ENCODE measurements at places on chromosomes 16 and 17.

GRCh38 chr17:7258731-7259554 is 3.3 kb downstream of the CLDN7 start:
- DNase-seq, result peak; percentile 77

GRCh38 chr17:42313773-42314566 is 25.7 kb downstream of the STAT5A start:
- no peak for DNase-seq

DNA sequence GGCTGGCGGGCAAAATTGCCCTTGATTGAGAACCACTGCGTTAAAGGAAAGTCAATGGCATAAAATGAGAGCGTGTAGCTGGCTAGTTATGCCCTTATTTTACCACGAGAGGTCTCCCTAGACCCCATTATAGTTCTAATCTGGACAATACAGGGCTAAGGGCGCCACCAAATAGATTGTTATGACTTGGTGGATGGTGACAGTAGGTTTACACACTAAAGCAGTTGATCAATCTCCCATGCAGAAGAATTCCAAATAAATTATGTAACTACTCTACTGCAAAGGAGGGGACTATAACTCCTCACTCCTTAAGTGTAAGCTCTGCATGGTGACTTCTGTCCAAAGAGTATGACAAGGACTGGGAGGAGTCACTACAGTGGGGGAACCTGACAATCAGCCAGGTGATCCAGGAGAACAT is 20.4 kb upstream of the YPEL2 start:
- DNase-seq, result no peak

DNA sequence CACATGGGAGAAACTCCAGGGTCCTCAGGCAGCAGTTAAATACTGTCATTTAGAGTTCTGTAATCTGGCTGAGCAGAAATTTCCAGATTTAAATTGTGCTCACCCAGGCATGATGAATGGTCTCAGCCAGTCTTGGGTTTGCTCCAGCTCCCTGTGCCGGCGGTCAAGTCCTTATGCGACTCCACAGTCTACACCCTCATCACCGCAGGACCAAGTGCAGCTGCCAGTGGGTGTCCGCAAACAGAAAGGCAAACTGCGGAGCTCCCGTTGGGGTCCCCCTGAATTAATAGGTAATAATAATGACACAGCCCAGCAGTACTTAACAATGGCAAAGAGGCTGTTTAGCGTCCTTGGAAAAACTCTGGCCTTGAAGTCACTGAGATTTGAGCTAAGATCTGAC is 3.9 kb upstream of the CACNG4 start:
- DNase-seq, result no peak

Data from epithelial cell of prostate (primary cell).